ENCODE measurements at places on chromosomes 12 and 14.

DNA sequence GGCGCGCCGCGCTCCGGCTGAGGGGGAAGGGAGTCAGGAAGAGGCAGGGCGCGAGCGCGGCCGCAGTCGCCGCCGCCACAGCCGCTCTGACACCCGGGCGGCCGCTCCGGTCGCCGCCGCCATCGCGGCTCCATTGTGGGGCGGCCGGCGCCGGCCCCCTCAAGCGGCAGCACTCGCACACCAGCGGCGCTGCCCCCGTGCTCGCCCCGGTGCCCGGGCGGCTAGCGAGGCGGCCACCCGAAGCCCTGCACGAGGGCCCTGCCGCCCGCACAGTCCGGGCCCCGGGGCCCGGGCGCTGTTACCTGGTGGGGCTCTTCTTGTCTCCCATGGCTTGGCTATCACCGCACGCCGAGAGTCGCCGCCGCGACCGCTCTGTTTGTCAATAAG is 202 bp downstream of the YAF2 start:
- DNase-seq = no peak

DNA sequence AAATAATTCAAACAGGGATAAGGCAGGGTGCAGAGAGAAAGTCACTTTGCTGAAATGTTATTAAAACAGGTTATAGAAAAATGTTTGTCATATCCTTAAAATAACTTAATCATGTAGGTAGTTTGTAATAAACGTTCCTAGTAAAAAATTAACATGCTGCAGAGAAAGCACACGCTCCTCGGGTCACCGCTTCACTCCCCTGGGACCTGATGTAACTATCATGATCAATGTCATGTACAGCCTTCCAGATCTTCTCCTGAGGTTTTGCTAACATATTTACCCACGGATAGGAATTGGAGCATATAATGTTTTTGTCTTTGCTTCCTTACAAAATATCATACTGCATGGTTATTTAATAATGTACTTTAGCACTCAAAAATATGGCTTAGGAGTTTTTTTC is 285.1 kb upstream of the TMEM132C start:
- no peak for DNase-seq

- no peak for DNase-seq
Measured at GRCh38 chr12:105315130-105315529, 15.4 kb upstream of the C12orf75 start.

DNA sequence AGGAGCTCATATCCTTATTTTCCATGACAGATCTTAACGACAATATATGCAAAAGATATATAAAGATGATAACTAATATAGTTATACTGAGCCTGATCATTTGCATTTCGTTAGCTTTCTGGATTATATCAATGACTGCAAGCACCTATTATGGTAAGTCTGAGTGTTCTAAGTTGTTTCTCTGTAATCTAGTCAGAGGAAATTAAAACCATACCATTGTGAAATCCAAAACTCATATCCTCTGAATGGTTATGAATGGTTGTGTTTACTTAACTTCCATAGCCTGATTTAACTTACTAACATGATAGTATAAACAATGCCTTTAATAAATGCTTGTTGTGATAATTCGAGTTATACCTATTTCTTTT is 760 bp downstream of the TMEM19 start:
- DNase-seq = peak; percentile 60

DNA sequence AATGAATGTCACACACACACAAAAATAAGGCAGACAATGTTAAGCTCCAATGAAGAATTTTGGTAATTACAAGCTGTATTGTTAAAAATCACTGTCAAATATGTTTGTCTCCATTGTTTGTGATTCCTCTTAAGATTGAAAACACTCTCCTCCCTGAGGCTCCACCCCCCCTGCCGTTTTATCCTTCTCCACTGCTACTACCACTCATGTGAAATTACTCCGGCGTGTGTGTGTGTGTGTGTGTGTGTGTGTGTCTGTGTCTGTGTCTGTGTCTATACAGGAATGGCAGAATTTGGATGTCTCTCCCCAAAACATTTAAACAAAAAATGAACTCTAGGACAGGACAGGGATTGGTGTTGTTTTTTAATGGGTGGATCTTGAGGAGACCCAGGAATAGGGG is 365.1 kb upstream of the DIO2 start:
- DNase-seq = no peak

GRCh38 chr12:56688846-56689109 is 694 bp upstream of the PTGES3 start:
- no peak for DNase-seq
